ENCODE measurements at places on chromosomes 13 and 19.

DNA sequence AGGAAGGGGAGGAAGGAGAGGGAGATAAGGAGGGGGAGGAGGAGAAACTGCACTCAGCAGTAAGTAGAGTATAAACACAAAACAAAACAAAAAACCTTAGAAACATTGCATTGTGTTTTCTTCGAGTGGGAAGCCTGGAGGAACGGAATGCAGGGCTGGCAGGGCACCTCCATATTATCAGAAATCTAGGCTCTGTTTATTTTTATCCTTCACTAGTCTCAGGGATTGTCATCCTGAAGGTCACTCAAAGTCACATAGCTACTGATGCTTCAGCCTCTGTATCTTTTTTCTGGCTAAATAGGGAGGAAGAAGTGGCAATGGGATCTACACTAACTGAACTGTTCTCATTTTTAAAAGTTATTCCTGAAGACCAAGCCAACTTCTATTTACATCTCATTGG is 467.8 kb downstream of the KCTD12 start:
- DNase-seq = no peak

DNA sequence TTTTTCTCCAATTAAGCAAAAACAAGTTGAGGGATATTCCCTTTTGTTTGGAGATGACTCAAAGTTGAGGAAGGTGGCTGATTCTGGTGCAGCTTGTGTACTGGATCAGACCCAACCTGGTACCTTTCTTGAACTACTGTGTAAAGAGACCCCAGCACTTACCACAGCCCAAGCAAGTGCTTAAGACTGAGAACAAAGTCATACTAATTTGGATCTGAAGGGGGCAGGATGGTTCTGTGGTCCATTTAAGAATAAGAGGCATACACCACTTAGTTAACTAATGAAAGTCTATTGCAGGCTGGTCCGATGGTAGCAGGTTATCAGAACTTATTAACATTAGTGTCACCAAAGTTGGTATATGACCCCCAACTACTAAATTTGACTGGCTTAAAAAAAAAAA is 6.3 kb downstream of the THSD1 start:
- DNase-seq = no peak

DNA sequence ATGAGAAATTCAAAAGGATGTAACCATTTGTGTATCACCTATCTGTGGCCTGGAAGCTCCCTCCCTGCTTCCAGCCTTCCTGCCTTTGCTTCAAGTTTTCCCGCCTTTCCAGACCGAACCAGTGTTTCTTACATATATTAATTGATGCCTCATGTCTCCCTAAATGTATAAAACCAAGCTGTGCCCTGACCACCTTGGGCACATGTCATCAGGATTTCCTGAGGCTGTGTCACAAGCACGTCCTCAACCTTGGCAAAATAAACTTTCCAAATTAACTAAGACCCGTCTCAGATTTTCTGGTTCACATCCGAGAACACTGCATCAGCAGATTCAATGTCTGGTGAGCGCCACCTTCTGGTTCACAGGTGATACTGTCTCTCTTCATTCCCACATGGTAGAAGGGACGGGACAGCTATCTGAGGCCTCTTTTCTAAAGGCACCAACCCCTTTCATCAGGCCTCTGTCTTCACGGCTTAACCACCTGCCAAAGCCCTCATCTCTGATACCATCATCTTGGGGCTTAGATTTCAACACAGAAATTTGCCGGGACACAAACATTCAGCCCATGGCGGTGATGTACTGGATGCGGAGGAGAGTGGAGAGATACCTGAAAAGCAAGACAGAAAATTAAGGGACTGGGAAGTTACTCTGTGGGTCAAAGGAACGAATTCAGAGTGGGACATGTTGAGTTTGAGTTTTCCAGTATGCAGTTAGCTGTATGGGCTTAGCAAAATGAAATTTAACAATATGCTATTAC is 58.7 kb upstream of the PABPC3 start:
- DNase-seq = peak; percentile 2

GRCh38 chr19:50854636-50855410 is at the start of gene KLK3:
TSS of gene KLK3 (plus strand) at chr19:50854915. CDS start at chr19:50854956, 41 bp downstream.
- no peak for DNase-seq

DNA sequence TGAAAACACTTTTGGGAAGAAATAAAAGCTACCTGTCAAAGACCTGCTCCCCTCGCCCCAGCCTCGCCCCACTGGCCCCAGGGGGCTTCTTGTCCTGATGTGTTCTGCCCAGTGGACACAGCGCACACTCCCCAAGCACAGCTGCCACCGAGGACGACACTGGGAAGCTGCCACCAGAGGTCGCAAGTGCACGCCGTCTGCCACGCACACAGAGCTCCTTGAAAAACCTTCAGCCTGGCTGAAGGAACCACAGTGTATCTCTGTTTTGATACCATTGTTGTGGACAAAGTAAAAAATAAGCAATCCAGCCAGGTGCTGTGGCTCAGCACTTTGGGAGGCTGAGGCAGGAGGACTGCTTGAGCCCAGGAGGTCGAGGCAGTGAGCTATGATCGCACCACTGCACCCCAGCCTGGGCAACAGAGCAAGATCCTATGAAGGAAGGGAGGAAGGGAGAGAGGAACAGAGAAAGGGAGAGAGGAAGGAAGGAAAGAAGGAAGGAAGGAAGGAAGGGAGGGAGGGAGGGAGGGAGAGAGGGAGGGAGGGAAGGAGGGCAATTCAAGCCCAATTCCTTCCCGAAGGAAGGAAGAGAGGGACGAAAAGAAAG is 57.3 kb downstream of the CEBPG start:
- DNase-seq = no peak

DNA sequence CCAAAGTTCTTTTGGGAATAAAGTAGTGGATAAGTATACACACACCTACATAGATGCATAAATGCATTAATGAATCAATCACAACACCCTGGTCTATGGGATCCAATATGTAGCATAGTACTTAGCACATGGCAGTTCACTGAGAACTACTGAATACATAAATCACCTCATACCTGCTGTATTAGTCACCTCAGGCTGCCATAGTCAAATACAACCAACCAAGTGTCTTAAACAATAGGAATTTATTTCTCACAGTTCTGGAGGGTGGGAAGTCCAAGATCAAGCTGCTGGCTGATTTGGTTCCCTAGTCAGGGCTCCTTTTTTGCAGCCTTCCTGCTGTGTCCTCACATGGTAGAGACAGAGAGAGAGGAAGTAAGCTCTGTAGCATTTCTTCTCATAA is 228.2 kb downstream of the NHLRC3 start:
- DNase-seq = no peak

- no peak for DNase-seq
These were observed 6.5 kb upstream of the GPC6 start for GRCh38 chr13:93220073-93220472.

DNA sequence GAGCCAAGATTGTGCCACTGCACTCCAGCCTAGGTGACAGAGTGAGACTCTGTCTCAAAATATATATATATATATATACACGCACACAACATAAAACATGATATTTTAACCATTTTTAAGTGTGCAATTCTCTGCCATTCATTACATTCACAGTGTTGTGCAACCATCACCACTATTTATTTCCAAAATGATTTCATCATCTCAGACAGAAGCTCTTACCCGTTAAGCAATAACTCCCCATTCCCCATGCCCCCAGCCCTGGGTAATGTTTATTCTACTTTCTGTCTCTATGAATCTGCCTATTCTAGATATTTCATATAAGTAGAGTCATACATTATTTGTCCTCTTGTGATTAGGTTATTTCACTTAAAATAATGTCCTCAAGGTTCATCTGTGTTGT is 20.3 kb downstream of the WDR88 start:
- DNase-seq = no peak

DNA sequence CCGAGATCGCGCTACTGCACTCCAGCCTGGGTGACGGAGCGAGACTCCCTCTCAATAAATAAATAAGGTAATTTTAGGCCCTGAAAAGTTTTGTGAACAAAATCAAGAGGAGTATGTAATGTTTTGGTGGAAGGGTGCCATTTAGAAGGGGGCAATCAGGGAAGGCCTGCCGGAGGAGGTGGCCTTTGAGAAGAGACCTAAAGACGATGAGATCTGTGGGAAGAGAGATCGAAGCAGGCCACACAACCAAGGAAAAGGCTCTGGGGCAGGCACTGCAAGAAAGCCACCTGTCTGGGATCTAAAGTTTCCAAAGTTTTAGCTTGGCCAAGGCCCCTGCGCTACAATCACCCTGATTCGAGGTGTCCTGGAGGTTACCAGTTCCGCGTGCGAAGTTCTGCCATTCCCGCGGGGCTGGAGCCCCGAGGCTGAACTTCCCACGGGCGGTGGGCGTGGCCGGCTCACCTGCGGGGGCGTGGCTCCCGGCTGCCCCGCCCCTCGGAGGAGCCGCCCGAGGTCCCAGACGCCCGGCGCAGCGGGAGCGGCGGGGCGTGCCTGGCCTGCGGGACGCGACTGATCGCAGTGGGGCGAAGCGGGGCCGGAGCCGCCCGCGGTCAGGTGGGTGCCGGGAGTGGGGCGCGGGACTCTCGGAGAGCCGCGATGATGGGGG is at the start of gene KLC3:
Gene KLC3 (plus strand): TSS at position 519 of the 667 bp plus-strand sequence. CDS start 4,792 bp downstream, outside the sequence.
- DNase-seq = no peak

- no peak for DNase-seq
These were observed 33.0 kb downstream of the COL4A2 start for GRCh38 chr13:110339975-110340550.

All from AG04449 (cell line).